ENCODE measurements at places on chromosomes 2 and 18. TPM values are rescaled to one million over a fixed set of nuclear protein-coding genes. Genes with fewer than 3 reads are reported as not detected.

The OR6B2 gene
- total RNA-seq: not detected

The SLC30A3 gene
- 0.15 TPM for total RNA-seq

The TMEM247 gene
- total RNA-seq: not detected

The ALK gene
- under 0.01 TPM for total RNA-seq

The CD207 gene
- not detected for total RNA-seq

The B4GALT6 gene
- total RNA-seq: 6.0 TPM

The CPO gene
- total RNA-seq: 0.17 TPM

The DOK1 gene
- 27.3 TPM for total RNA-seq

The NEU2 gene
- not detected for total RNA-seq

The SLC4A3 gene
- total RNA-seq: 1.2 TPM

The DCDC2C gene
- not detected for total RNA-seq

Measured in smooth muscle cell of trachea (primary cell).